CD4-positive, alpha-beta T cell treated with Interleukin-4 for 4 hours (primary cell): ENCODE measurements at places on chromosomes 11 and 22.

GRCh38 chr11:14288189-14288935 is 70.6 kb downstream of the RRAS2 start:
- peak; percentile 11 for DNase-seq

GRCh38 chr11:125367710-125368109 is 128.4 kb downstream of the FEZ1 start:
- no peak for DNase-seq

GRCh38 chr11:12266132-12266531 is 111.2 kb upstream of the PARVA start:
- DNase-seq = no peak

- DNase-seq = no peak
Observed at GRCh38 chr11:35491231-35491871, 34.1 kb downstream of the PAMR1 start.

DNA sequence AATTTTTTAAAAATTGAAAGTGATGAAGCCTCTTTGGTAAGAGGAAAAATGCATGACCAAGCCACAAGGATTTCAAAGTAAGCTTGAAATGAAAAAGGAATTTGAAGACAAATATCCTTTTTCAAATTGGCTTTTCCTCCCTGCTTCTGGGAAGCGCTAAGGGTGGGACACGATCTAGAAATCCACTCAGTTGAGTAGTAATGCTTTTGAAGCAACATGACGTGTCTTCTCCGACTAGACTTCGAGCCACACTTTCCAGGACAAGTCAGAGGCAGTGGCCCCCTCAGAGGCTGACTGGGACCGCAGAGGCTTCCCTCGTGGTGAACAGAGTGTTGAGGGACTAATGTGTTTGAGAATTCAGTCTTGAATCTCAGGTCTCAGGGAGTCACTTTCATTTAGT is 39.8 kb downstream of the KREMEN1 start:
- no peak for DNase-seq

DNA sequence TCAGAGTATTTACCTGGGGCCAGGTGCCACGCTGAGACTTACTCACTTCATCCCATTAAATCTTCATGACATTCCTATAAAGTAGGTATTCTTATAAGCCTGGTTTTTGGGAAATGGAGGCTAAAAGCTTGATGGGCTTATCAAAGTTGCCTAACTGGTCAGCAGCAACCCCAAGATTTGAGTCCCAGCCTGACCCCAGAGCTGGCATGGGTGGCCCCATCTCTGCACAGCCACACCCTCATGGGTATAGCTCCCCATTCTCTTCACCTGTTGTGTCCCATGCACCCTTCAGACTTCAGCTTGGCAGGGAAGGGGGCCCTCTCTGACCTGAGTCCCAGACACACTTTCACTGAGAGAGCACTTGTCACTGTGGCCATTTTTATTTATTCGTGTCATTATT is 37.4 kb upstream of the TP53I11 start:
- DNase-seq = no peak

GRCh38 chr22:46650078-46650810 is 30.1 kb downstream of the GRAMD4 start:
- no peak for DNase-seq

GRCh38 chr11:76625472-76626186 is 44.9 kb downstream of the LRRC32 start:
- no peak for DNase-seq

GRCh38 chr11:21385669-21386440 is 716.5 kb downstream of the NELL1 start:
- no peak for DNase-seq

- no peak for DNase-seq
Observed at GRCh38 chr11:66548041-66548440, 1.3 kb downstream of the ACTN3 start.

- no peak for DNase-seq
Observed at GRCh38 chr11:19499026-19499669, 213.5 kb upstream of the NAV2 start.

GRCh38 chr11:116059919-116060318 is 555.7 kb upstream of the CADM1 start:
- no peak for DNase-seq

DNA sequence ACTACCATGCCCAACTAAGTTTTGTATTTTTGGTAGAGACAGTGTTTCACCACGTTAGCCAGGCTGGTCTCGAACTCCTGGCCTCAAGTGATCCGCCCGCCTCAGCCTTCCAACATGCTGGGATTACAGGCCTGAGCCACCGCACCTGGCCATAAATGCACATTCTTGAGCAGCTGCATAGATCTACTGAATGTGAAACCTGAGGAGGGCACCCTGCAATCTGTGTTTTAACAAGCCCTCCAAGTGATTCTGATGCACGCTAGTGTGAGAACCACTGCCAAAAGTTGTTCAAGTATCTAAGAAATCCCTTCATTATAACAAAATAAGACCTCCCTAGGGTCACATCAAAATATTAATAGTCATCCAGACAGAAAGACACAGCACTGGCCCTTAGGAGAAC is 89.3 kb downstream of the RDX start:
- DNase-seq = no peak

DNA sequence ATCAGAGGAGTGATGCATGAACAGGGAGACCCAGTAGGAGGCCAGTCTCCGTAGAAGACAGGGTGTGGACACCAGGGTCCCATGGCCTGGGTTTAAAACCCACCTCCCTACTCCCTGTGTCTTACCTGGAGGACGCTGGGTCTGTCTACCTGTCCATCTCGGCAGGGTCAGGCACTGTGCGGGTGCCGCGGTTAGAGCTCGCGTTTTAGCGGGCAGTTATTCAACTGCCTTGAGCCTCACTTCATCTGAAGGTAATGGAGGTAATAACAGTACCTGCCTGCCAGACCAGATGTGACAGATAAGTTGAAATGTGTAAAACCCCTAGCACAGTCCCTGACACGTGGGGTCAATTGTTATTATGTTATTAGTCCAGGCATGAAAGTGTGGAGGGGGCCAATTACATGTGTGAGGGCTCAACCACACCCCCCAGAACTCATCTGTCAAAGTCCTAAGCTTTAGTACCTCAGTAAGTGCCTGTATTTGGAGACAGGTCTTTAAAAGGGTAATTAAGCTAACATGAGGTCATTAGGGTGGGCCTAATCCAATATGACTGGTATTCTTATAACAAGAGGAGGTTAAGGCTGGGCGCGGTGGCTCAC is 8.1 kb upstream of the UPK3A start:
- DNase-seq = no peak

GRCh38 chr11:37336401-37336800 is 738.4 kb upstream of the RAG2 start:
- DNase-seq = no peak

- DNase-seq = peak; percentile 24
Observed at GRCh38 chr11:64750361-64751054, 6.6 kb upstream of the RASGRP2 start.

- DNase-seq = no peak
Observed at GRCh38 chr11:112822478-112823274, 138.5 kb upstream of the NCAM1 start.

DNA sequence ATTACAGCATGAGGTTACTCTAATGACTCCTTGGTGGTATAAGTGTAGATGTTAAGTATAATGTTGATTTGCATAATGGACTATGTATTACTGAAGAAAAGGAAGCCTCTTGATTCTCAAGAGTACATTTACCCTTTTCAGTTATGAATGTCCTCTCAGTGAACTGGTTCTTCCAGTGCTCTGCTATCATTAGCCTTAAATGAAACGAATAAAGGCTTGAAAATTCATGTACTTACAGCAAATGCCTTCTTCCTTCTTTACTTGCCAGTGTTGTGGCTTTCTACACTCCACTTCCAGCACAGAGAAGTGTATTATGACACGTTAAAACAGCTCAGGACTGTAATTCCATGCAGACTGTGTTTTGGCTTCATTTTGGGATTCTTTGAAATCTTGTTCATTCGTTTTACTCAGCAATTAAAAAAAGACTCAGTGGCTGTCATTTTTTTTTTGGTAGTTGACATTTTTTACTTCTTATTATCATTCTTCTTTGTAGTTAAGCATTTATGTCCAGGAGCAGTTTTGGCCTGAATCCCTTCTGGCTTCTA is 96.9 kb downstream of the MTMR3 start:
- no peak for DNase-seq
